Left cardiac atrium (tissue), 4 donors: ENCODE measurements at places on chromosomes 1 and 21. TPM values are rescaled to one million over a fixed set of nuclear protein-coding genes. Genes with fewer than 3 reads are reported as not detected.

CD2 gene
- 1.4 TPM for total RNA-seq

ZBTB48 gene
- 14.3 TPM for total RNA-seq

TCHH gene
- total RNA-seq = 0.03 TPM

SMIM1 gene
- 25.4 TPM for total RNA-seq

FMO2 gene
- 41.7 TPM for total RNA-seq

RPL5 gene
- 715 TPM for total RNA-seq

OLIG2 gene
- total RNA-seq = not detected

PROK1 gene
- total RNA-seq = 0.60 TPM

BSND gene
- total RNA-seq = not detected

FCN3 gene
- total RNA-seq = 14.2 TPM

RPTN gene
- not detected for total RNA-seq

HCRTR1 gene
- 0.42 TPM for total RNA-seq

TRPM2 gene
- 5.1 TPM for total RNA-seq

LTN1 gene
- 17.3 TPM for total RNA-seq

LAD1 gene
- 1.3 TPM for total RNA-seq

ARPC5 gene
- total RNA-seq = 62.0 TPM

CELA2B gene
- not detected for total RNA-seq

PSRC1 gene
- total RNA-seq = 2.3 TPM

CLDN19 gene
- total RNA-seq = not detected

WNT2B gene
- 4.7 TPM for total RNA-seq

SAMD11 gene
- total RNA-seq = 5.1 TPM

NPHS2 gene
- not detected for total RNA-seq

HES3 gene
- not detected for total RNA-seq

TMEM269 gene
- total RNA-seq = 0.13 TPM

STUM gene
- total RNA-seq = 0.42 TPM

DDR2 gene
- 80.3 TPM for total RNA-seq

TENT5C gene
- total RNA-seq = 16.3 TPM
